ENCODE measurements at places on chromosomes 1 and 21.

DNA sequence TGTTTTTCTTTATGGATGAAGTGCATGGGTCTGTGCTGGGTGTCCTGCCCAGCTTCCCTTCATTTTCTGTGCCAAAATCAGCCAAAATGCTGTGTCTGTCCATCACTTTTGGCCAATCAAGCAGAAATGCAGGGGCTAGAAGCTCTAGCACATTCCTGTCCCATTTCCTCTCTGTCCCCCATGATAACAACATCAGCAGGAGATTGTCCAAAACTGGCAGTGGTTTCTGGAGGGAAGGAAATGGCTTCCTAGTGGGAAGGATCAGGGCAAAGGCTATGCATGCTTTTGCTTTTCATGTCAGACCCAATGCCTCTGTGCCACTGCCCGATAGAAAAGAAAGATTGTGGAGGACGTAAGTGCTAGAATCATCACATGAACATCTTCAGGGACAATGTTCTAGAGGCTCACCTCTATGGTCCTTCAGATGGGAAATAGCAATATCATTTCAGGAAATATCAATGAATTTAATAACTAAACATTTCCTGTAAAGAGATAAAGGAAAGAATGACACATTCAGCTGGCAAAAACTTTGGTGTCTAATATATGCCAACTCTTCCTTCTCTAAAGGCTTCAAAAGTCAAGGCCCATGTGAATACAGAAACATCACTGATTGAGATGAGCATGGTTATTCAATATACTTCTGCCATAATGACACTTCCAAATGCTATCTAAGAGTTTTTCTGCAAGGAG lies 107.5 kb downstream of the SETD4 start:
- no peak for DNase-seq

- no peak for DNase-seq
These were observed 24.3 kb downstream of the DDAH1 start for GRCh38 chr1:85440612-85441011.

- no peak for DNase-seq
These were observed 4.2 kb downstream of the SPOCD1 start for GRCh38 chr1:31811605-31812004.

GRCh38 chr1:42175314-42176054 lies 10.9 kb upstream of the GUCA2A start:
- no peak for DNase-seq

DNA sequence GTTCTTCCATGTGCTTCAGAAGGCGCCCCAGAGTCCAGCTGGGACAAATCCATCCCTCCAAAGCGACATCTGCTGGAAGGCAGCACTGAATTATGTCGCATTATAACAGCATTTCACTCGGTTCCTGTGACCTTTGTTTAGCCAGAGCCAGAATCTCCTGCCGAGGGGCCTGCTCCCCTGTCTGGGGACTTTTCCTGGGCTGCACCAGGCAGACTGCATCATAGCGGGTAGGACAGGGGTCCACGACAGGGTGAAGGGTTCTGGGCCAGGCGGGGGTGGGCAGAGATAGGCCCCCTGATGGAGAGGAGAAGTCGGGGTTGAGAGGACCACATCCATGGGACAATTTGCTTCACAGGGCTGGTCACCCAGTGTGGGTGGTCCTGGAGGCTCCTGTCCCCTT lies 276.9 kb downstream of the MATN1 start:
- no peak for DNase-seq
